HepG2 (cell line): ENCODE measurements at places on chromosomes 7 and 10.

- no peak for DNase-seq
Observed at GRCh38 chr10:32941357-32941756, 16.7 kb downstream of the ITGB1 start.

- no peak for DNase-seq
Observed at GRCh38 chr7:77783111-77783510, 15.1 kb downstream of the TMEM60 start.

GRCh38 chr7:50262916-50263690 is 41.4 kb upstream of the IKZF1 start:
- no peak for DNase-seq

DNA sequence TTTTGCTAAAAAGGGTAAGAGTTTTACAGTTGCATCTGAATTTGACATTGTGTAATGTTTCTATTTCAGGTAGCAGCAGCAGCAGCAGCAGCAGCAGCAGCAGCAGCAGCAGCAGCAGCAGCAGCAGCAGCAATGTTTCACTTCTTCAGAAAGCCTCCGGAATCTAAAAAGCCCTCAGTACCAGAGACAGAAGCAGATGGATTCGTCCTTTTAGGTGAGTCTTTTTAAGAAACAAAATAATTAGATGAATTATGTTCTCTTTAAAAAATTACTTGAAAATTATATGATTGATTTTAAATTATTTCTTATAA is 32.6 kb downstream of the UMAD1 start:
- DNase-seq = no peak

DNA sequence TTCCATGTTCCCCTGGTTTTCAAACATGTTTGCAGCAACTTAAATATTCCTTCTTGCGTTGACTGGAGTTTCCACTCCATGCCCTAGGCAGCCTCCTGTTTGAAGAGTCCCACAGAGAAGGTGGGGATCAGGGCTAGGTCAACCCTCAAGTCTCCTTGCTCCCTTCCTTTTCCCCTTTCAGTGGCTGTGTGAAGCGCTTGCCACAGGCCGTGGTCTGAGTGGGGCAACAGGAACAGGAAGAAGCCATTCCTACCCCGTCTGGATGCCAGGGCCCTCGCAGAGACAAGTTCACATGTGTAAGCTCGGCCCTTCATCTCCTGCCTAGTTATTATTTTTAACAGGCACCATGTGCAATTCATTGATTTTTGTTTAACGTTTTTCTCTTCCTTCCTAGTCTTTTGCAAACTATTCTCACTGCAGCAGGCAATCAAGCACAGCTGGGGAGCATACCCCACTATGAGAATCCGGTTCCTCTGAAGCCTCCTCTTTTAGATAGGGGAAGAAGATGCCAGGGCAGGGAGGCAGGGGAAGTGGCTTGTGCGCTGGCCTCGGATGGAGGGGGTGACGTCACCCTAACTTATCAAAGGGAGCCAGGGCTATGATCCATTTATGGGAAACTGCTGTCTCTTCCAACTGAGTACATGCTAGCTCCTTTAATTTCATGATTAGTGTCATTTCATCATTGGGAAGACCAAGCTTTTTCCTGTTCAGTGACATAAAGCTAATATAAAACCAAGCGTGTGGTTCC is 64.2 kb downstream of the PRLHR start:
- DNase-seq = no peak

GRCh38 chr10:74008212-74008731 is 10.4 kb downstream of the VCL start:
- DNase-seq = no peak

- DNase-seq = peak; percentile 32
Observed at GRCh38 chr10:99548041-99548530, 15.3 kb downstream of the NKX2-3 start.

DNA sequence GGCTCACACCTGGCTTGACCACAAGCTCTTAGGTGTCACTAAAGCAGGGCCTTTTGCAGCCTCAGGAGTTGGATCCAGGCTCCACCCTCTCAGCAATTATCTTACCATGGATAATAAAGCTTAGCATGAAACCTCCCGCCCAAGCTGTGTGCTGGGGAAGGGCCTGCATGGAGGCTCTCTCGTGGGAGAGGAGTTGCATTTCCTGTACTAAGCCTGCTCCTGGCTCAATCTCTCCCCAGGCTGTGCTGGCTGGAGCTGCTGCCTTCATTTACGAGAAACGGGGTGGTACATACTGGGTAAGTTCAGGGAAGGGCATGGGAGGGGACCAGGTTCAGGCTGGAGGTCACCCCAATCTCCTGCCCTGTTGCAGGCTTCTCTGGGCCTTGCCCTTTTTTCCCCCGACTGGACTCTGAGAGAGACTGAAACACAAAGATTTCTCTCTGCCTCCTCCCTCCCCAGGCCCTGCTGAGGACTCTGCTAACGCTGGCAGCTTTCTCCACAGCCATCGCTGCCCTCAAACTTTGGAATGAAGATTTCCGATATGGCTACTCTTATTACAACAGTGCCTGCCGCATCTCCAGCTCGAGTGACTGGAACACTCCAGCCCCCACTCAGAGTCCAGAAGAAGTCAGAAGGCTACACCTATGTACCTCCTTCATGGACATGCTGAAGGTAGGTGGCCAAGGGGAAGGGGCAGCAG is 2.7 kb downstream of the TMEM176A start:
- DNase-seq = no peak

GRCh38 chr10:102344067-102344466 is 51.4 kb upstream of the NFKB2 start:
- no peak for DNase-seq

DNA sequence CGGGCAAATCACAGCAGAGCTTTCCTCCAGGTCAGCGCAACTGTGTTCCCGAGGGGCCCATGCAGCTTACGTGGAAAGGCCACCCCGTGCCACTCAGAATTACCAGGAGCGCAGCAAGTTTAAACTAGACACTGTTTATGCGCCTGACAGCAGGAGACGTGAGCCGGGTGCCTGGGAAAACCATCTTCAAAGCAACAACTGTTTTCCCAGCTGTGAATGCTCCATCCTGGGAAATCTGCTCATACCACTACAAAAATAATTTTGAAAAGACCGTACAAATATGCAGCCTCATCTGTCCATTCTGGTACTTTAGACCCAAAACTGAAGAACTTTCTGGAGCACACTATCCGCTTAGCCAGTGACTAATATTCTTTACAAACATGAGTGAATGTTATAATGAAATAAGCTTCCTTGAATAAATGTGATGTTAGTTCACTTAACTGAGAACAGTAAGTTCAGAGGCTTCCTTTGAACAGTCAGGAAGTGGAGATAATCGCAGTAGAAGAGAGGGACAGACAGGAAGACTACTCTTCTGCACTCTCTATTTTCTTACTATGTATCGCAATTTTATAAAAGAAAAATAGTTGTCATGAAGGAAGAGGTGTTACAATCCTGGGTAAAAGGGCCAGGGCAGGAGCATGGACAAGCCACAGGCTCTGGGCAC is 16.7 kb downstream of the GPER1 start:
- no peak for DNase-seq

GRCh38 chr10:59036311-59037017 is 140.0 kb upstream of the PHYHIPL start:
- DNase-seq = peak; percentile 75

DNA sequence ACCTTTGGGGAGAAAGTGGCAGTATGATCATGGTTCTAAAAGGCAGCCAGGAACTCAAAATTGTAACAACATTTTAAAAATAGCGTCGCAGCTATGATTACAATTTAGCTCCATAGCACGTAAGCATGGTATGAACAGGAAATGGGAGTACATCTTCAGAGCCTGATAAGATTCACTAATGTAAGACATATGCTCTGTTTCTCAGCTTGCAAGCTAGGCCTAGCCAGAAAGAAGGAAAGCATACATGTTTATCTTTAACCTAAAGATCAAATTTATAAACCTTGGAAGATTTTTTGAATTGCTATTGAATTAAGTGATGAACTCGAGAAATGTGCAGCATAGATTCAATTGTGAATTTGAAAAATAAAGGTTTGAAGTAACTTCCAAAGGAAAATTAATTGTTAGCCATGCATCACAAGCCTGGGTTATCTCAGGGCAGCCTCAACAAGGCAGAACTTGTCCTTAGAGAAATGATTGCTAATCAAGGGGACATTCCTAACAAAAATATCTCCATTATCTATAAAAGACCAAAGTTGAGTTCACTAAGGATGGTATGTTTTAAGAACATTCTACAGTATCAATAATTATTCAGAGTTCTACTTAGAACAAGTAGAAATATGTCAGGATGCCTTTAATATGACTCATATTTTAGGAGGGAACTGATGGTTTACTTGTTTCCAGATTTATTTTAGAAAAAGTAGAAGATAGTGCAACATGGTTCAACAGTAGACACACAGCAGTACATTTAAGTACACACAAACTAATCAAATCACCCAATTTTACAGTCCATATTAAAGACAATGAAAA is 38.8 kb upstream of the SEPTIN7 start:
- DNase-seq = no peak

DNA sequence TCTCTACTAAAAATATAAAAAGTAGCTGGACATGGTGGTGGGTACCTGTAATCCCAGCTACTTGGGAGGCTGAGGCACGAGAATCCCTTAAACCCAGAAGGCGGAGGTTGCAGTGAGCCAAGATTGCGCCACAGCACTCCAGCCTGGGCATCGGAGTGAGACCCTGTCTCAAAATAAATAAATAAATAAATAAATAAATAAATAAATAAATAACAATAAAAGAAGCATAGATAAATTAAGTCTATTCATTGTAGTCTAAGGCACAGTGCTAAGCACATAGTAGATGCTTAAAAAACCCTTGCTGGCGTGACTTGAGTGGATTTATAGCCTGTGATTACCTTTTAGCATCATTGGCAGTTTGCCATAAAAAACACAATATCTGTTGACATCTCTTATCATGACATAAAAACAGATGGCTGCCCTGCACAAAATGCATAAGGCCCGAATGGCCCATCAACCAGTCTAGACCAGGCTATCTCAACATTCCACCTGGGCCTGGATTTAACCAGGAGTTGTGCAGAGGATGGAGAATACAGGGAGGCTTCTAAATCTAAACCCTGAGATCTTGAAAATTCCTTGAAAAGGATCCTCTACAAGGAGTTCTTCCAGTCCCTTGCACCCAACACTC is 94.9 kb downstream of the PRLHR start:
- no peak for DNase-seq

GRCh38 chr7:23894892-23895569 is 185.0 kb downstream of the STK31 start:
- DNase-seq = no peak

- DNase-seq = no peak
Observed at GRCh38 chr7:84145892-84146291, 48.7 kb downstream of the SEMA3A start.

DNA sequence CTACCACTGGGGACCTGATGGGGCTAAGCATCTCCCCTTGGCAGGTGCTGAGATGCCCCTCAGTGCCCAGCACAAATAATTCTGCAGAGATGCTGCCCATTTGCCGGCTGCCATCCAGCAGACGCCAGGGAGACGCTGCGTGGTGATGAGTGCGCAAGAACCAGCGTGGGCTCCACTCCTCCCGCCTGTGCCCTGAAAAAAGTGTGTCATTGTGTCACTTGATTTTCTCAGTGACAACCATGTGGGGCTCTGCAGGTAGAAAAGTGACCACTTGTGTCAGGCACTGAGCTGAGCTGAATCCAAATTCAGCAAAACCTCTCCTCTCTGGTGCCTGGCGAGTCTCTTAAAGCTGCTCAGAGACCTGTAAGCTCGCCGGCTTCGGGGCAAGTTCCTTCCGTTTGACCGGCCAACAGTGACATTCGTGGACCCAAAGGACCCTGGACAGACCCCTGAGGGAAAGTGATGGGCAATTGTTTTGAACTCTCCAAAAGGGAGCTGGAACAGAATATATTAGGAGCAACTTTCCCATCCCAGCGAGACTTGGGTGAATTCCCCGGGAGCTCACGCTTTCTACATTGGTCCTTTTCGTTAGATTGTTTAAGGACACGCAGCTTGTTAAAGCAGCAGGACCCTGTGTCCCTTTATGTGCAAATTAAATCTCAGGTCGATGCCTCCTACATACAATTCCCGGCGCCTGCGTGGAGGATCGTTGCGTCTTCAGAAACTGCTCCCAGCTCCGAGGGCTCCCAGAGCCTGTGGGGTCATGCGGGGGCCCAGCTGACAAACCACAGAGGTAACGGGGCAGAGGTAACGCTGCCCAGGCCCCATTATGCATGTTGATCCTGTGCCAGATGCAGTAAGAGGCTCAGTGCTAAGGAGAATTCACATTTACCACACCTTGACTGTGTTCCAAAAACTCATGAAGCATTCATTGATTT is 332.7 kb downstream of the ADARB2 start:
- no peak for DNase-seq

DNA sequence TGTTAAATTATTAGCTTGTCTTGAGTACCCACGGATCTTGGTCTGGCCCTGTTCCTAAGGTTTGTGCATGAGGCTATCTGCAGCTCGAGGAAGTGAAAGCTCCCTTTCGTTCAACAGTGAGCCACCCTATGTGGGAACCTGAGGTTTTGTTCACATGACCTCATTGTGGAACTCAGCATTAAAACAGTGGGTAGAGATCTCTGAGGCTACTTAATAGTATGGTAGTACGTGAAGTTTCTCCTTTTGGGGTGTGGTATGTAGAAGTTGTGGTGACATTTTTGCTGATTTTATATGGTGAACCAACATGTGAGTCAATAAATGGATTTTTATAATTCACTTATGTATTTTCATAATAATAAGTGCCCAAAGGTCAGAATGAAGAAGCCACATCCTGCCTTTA is 252.7 kb upstream of the FERD3L start:
- DNase-seq = no peak
